ENCODE measurements at places on chromosomes 1 and 21.

DNA sequence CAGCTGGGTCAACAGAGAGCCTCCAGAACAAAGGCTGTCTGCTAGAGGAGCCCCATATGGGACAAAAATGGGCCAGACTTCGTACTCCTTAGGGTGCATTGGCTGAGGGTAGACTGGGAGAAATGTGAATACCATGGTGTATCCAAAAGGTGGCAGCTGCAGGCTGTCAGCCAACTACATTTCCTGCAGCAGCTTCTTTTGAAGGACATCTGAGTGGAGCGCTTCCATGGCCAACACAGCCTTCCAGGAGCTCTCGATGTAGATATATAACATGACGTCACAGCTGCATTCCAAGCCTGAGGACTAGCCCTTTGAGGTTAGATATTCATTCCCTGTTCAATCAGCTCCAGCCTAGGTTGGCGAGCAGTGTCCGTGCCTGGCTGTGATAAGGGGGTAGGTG, 107.7 kb downstream of the MAB21L3 start:
- DNase-seq: no peak

DNA sequence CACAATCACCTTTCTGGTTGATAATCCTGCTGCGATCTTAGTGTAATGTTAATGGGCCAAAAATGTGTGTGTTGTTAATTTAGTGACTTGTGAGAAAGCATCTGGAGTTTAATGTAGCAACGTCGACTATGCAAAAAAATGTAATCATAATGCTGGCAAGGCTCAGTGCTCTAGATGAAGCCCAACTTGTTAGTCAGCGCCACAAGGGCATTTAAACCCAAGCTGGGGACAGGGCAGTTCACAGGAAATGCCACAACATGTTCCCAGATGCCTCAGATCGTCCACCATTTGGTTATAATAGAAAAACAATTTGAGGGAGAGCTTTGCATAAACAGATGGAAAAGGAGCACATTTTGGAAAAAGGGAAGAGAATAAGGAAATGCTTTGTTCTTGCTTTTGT, 585.4 kb upstream of the PLXNA2 start:
- no peak for DNase-seq

- DNase-seq: no peak
Measured at GRCh38 chr1:203065986-203066385, 19.8 kb downstream of the MYOG start.

- DNase-seq: no peak
Measured at GRCh38 chr1:231393668-231394067, 28.4 kb downstream of the EGLN1 start.

- no peak for DNase-seq
Measured at GRCh38 chr1:76281306-76281705, 206.8 kb downstream of the ST6GALNAC3 start.

- no peak for DNase-seq
Measured at GRCh38 chr21:41451753-41452676, 26.0 kb downstream of the MX1 start.

GRCh38 chr1:109814223-109814622, 50.5 kb upstream of the EPS8L3 start:
- DNase-seq: no peak

GRCh38 chr1:14467112-14467511, 131.4 kb upstream of the KAZN start:
- no peak for DNase-seq

- DNase-seq: no peak
Measured at GRCh38 chr21:46243960-46244361, 15.4 kb upstream of the LSS start.

DNA sequence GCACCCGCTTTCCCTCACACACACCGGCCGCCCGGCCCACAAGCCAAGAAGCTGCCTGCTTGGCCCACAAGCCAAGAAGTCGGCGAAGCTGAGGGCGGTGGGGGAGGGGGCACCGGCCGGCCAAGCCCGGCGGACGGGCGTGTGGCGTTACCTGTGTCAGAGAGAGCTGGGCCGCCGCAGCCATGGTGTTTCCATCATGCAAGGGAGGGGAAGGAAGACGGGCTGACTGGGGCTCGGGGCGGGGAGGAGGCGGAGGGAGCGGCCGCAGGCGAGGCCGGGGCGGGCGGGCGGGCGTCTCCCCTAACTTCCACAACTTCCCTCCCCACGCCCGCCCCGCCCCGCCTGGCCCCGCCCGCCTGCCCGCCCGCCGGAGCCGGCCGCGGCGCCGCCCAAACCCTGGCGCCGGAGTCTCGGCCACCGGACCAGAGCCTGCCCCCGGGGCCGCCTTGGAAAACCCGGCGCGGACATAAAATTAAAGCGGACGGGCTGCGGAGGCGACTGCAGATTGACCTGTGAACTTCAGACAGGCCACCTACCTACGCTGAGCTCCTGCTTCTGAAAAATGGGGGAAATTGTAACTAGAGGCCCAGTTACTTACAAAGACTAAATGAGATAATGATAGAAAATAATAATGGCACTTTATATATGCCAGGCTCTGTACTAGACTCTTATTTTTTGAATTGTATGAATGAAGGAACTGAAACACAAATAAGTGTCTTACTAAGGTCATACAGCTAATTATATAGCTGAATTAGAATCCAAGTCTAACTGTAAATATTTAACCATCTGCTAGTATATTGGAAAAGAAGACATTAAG, at the start of gene EPS15:
Gene EPS15 (minus strand): TSS at position 219 of the 817 bp plus-strand sequence. CDS start 35 bp downstream, at position 184.
- peak; percentile 69 for DNase-seq

GRCh38 chr1:18666317-18666920, 35.8 kb downstream of the PAX7 start:
- DNase-seq: no peak

GRCh38 chr21:38355992-38356781, 99.4 kb downstream of the KCNJ15 start:
- DNase-seq: peak; percentile 55

DNA sequence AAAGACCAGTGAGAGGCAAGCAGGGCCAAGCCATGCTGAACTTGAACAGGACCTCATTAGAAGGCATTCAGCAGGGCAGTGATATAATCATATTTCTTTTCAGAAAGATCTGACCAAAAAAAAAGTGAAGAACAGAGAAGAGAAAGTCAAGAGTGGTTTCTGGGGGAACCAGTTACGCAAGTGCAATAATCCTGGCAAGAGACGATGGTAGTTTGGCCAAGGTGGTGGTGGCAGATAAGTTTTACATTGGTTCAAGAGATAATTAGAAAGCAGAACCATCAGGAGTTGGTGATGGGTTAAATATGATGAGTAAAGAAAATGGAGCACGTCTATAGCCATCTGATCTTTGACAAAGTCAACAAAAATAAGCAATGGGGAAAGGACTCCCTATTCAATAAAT, 54.3 kb downstream of the ZSWIM5 start:
- DNase-seq: no peak

GRCh38 chr1:93878501-93878888, 511 bp downstream of the DNTTIP2 start:
- peak; percentile 35 for DNase-seq

DNA sequence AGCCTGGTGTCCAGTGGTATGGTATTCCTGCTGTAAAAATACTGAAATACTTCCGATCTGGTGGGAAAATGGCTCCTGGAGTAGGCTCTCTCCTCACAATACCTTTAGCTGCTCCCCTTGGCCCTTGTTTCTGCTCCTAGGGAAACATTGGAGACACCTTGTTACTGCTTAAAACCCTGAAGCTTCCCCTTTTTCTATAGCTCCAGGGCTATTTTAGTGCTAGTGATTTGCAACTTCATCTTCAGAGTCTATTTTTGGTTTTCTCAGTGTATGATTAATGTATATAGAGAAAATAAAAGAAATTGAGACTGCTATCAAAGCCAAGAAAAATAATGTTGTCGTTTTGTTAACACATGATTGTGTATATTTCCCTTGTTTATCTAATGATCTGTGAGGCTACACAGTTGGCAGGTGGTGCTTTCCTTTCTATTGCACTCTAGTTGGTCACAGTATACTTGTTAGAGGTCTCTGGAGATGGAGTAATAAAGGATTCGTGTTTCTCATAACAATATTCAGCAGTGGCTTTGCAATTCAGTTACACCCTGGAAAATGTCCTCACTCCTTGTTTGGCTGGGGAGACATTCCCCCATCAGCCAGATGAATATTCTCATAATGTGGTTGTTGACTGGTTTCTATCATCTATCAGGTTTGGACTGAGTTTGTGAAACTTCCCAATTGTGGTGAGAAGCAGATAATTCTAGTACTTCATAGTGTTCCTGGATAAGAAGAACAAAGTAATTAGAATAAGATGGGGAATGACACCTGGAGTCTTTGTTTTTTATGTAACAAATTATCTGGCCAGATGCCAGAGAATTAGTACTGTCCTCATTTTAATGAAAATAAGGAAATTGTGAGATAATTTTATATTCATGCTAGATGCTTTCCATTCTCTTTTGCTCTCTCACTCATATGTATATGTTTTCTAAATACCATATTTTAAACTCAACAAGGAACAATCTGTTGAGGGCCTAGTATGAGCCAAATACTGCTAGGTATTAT, 44.8 kb upstream of the CACYBP start:
- DNase-seq: no peak

- no peak for DNase-seq
Measured at GRCh38 chr21:41640748-41641509, 125.9 kb downstream of the RIPK4 start.

GRCh38 chr1:66397192-66397591, 136.8 kb upstream of the SGIP1 start:
- no peak for DNase-seq

GRCh38 chr1:41626146-41626545, 141.7 kb upstream of the EDN2 start:
- DNase-seq: no peak

GRCh38 chr1:9715536-9716226, 64.2 kb downstream of the PIK3CD start:
- DNase-seq: no peak

- no peak for DNase-seq
Measured at GRCh38 chr1:232992227-232992626, 41.8 kb downstream of the NTPCR start.

DNA sequence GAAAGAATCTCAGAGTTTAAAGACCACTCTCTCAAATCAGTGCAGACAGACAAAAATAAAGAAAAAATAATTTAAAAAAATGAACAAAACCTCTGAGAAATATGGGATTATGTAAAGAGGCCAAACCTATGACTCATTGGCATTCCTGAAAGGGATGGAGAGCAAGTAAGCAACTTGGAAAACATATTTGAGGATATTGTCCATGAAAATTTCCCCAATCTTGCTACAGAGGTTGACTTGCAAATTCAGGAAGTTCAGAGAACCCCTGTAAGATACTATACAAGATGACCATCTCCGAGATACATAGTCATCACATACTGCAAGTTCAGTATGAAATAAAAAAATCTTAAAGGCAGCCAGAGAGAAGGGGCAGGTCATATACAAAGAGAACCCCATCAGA, 43.7 kb upstream of the IVNS1ABP start:
- DNase-seq: no peak

GRCh38 chr1:5913078-5913845, 79.0 kb downstream of the NPHP4 start:
- no peak for DNase-seq

DNA sequence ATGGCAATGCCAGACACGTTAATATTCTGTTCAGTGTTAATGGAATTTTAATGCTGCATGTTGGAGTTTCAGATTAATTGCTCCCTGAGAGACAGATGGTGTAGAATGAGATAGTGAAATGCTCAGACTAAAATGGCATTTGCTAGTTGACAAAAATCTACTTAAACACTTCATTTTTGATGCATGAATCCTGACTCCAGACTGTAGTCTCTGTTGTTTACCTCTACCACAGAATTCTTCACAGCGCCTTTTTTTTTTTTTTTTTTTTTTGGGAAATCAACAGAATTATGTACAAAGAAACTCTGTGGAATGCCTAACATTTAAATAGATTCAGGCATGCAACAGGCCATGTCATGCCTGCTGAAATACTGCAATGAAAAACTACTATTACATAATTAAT, 111.3 kb downstream of the PLPPR5 start:
- DNase-seq: no peak

DNA sequence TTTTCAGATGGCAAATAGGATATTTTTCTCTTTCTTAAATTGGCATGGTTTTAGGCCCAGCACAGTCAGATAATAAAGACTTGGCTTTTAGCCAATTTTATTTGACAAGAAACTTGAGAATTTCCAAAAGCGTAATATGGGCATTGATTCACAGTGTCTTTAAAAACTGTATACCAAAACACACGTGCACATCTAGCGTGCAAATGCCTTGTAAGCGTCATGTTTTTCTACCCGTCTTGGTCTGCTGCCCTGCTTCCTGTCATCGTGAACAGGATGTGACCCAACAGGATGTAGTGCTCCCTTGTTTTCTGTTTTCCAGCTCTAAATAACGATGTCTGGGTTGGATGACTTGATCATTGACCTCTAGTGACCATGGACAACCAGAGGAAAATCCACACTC, 24.7 kb upstream of the SLC44A3 start:
- no peak for DNase-seq

- peak; percentile 60 for DNase-seq
Measured at GRCh38 chr1:1019122-1019999, 559 bp upstream of the AGRN start.

DNA sequence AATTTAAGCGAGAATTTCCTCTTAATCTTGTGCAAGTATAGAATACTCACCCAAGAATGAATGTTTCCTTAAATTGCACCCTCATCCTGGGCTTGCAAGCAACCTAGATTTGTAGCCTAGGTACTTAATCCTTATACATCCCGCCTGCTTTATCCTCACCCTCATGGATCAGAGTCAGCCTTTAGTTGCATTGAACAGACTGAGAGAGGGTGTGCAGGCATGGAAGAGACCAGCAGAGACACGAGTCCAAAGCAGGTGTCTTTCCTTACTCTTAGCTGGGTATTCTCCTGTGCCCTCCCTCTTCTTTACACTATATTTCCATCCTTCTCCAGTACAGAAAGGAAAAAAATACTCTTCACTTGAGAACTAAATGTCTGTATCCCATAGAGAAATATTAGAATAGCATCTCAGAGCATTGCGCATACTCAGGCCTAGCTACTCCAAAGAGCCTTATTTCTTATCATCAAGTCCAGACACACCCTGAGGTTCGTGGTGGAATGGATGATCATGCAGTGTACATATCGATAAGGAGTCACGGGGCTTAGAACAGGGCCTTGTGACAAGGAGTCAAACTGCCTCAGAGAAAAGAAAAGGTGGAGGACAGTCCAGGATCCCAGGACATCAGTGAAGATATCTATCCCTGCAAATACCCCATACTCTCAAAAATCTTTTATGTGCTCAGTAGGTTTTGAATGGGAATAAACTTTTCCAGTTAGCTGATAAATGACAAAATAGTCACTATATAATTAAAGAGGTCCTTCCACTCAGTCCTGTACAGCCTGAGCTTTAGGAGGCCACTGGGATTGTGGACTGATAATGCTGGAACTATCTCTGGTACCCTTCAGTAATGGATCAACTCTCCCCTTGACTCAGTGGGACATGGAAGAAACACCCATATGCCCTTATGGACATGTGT, 297.9 kb downstream of the GRIK1 start:
- DNase-seq: no peak

- DNase-seq: no peak
Measured at GRCh38 chr1:19324665-19324990, 12.5 kb downstream of the SLC66A1 start.

DNA sequence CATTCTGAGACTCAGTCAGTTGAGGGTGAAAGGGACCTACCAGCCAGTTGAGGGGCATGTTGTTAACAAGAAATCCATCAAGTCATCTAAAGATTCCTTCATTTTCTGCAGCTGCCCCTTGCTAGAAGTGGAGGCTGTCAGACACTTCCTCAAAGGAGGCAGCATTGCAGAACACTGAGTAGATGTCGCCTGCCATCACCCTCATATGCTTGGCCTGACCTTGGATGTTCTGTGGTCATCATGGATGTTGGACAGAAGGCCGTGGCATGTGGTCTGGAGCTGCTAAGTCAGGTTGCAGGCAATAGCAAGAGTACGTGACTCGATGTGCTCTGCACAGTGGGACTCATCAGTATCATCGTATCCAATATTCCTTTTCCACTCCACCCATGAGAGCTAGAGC, 70.6 kb downstream of the GATAD2B start:
- DNase-seq: no peak

GRCh38 chr1:225962440-225962975, 21.5 kb upstream of the LEFTY2 start:
- peak; percentile 19 for DNase-seq
